ENCODE measurements at places on chromosomes 5 and 9.

DNA sequence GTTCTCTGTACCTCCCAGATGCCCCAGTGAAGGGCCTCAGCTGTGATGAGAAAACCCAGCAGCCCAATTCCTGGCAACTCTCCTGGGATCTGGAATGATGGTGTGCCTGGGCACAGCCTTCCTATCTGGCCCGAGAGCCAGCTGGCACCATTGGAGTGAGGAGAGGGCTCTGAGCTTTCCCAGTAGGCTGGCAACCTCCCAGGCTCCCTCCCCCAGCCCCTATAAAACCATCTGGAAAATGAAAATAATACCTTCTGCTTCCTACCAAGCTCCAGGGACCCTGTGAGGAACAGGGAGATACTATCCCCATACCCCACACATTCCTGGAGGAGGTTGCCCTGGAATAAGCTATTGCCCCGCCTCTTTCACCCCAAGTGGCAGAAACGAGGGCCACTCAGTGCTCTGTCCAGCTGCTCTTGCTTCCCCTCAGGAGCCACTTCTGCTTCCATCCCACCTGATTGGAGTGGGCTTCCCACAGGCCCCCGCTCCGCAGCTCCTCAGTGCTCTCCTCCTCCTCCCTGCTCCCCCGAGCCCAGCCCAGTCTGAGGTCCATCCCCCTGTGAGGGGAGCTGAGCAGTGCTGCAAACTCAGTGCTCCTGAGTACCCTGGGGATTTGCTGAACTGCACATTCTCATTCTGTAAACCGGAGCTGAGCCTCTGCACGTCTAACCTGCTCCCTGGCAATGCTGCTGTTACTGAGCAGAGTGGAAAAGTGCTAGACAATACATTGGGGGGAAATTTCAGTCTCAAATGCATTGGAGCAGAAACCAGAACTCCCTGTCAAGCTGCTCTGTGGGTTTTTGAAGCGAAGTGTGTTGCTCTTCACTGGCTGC, 74.7 kb downstream of the THBS4 start:
- no peak for DNase-seq

GRCh38 chr9:100595391-100596199, 17.7 kb downstream of the CAVIN4 start:
- DNase-seq = no peak

GRCh38 chr5:6350277-6351090, 27.9 kb downstream of the MED10 start:
- DNase-seq = no peak

DNA sequence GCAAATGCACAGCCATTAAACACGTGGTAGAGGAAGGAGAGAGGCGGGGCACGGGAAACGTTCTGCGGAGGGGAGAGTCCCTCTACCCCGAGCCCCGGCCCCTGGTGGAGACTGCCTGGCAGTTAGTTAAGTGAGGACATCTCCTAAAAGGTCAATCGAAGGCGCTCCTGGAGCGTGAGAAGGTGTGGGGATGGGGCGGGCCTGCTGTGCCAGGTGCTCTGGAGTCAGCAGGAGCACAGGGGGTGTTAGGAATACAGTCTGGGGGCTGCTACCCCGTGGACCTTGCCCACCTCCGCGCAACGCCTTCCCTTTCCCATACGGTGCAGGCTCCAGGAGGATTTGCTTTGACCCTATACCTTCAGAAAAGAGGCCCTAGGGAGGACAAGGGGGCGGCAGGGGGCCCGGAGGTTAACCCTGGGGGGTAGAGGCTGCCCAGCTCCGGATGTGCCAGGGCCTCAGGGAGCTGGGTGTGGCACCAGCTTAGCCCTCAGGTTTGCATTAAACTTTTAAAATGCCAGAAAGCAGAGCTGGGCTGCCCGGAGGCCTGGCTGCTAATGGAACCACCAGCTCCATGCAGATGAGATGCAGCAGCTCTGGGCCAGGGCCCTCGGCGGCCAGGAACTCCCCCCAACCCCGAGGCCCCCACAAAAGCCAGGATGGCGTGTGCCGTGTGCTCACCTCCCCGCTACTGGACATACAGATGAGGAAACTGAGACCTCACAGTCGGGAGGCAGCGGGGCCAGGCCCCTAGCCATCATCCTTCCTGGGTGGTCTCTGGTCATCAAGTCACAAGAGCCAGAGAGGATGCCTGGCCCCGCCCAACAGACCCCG, 39.2 kb downstream of the NACC2 start:
- no peak for DNase-seq

DNA sequence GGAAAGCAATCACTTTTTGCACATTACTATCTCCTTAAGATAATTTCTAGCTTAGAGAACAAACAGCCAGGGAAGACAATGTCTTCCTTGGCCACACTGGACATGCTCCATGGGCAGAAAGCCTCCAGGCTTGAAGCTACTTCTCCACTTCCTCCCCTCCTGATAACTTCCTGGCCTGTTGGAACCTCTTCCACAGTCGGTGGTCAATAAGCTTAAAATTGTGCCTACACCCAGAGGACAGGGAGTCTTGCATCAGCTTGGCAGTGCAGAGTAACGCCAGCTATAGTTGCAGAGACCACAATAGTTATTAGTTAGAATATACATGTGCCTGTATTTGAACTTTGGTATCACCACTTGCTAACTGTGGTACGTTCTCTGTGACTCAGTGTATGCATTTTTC, 58.1 kb upstream of the ABCA1 start:
- DNase-seq = no peak

DNA sequence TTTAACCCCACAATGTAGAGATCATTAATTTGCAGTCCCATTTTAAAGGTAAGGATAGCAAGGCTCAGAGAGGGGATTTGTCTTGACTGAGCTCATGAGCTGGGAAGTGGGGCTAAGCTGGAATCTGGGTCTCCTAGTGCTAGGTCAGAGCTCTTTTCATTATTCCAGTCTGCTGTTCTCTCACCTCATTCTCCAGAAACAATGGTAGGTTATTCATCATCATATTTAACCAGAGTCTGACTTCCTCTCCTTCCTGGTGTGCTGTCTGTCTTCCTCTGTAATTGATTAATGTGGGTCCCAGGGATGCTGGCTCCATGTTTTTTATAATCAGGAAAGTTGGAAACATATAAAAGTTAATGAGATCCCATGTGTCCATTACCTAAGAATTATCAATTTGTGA, 20.6 kb downstream of the C9orf43 start:
- DNase-seq = no peak

DNA sequence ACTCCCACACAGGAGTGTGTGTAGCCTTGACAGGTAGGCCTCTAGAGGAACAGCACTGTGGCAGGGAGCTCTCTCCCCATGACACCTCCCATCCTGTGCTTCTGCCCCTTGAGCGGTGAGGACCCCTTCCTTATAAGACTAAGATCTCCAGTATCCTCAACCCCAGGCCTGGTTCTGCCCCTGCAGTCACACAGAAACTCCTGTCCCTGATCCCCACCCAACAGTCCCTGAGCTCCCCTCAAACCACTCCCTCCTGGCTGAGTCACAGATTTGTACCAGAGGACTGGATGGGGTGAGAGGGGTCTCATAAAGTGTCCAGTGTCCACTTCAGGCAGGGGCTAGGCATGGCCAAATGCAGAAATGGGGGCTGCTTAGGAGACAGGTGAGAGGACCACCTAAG, 47.8 kb upstream of the CDKN2AIPNL start:
- no peak for DNase-seq

DNA sequence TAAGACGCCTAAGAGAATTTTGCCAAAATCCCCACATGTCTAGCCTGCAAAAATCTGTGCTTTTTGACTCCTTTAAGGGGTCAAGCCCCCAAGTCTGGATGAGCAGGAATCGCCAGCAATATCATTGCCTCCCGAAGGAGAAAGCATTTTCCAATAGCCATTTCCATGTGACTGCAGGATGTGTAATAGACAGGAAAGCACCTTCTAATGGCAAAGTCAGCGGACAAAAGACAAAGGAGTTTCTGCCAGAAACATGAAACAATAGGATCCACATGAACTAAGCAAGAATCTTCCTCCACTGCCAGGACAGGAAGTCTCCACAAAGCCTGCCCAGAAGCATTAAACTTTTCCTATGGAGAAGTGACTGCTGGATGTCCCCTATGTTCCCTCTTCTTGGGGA, 177.1 kb upstream of the PCSK5 start:
- no peak for DNase-seq

DNA sequence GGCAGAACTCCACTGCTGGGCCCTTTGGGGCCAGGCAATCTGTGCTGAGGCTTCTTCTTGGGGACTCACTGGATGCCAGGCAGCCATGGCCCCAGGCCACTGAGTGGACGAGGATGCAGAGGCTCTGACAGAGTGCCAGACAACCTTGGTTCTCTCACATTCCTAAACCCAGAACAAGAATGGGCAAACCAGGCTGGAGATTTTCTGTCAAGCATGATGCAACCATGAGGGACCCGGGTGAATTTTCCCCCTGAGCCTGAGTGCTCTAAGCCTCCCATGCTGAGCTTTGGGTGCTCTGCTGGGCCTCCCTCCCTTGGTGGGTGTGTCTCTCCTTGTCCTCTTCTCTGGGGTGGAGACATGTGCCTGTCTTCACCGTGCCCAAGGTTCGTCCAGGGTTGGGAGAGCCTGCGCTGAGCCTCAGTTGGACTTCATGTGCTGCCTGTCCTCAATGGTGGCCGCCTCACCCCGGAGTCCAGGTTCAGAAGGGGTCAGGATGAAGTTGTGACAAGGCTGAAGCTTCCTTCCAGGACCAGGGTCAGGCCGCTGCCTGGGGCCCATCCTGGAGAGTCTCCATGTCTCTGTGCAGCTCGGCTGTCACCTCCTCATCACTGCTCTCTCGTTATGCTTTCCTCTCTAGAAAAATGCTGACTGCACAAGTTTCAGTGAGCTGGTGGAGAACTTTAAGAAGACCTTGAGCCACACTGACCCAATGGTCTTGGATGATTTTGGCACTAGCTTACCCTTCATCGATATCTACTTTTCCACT, 24.1 kb downstream of the PITX1 start:
- no peak for DNase-seq

DNA sequence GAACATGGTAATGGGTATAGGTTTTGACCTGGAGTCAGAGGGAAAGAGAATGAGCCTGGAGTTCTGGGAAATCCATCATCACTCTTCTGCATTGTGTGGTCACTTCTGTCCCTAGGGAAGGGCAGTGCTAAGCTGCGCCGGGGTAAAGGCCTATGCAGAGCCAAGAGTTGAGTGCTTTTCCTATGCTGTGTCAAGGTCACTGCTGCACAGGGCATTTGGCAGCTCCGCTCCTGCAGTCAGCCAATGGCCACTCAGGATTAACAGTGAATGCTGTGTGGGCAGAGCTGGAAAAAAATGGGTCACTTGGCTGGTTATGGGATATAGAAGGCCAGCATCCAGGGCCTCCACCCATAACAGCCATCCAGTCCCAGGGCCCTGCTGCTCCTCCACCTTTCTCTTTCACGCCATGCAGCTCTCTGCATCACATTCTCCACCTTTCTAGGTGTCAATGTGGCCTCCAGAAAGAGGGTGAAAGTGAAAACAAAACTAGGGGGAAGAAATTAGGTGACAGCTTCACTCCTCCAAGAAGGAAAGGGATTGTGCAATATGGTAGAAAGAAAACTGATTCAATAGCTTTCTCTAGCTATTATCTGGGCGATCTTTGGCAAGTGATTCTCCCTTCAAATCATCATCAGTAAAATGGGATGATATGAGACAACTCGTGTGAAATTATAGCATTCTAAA, 279.3 kb upstream of the ANKRD55 start:
- no peak for DNase-seq

GRCh38 chr5:157744051-157745011, 819 bp downstream of the LSM11 start:
- no peak for DNase-seq

GRCh38 chr9:95580812-95581761, 64.3 kb upstream of the PTCH1 start:
- DNase-seq = no peak

DNA sequence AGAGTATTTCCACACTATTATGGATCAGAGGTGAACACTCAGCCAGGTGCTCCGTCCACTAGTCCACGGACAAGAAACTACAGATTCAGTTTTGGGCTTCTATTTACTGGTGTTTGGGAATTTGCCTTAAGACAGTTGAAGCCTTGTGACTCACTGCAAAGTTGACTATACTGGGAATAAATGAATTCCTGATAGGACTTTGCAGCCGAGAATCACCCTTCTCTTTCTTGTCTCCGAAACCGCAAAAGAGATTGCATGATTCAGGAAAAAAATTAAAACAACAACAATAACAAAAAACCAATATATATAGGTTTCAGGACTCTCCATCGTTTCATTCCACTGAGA, 716 bp downstream of the TMEM171 start:
- DNase-seq = no peak

- DNase-seq = no peak
Observed at GRCh38 chr9:81468084-81468595, 221.2 kb downstream of the TLE1 start.

DNA sequence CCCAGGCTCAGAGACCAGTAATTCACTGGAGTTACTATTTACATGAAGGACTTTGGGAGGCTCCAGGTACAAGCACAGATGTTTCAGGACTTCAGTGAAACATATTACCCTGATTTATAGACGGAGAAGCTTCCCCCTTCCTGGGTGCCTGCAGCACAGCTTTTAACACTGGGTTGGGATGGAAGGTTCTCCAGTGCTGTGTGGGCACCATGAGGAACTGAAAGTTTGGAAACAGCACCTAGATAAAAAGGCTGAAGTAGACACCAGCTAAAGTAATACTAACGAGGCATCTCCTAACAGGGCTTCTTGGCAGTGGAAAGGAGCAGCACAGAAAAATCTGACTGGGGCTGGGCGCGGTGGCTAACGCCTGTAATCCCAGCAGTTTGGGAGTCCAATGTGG, 70.7 kb downstream of the GCNT1 start:
- no peak for DNase-seq

GRCh38 chr5:180874804-180875582, 13.9 kb upstream of the ZFP62 start:
- DNase-seq = no peak

DNA sequence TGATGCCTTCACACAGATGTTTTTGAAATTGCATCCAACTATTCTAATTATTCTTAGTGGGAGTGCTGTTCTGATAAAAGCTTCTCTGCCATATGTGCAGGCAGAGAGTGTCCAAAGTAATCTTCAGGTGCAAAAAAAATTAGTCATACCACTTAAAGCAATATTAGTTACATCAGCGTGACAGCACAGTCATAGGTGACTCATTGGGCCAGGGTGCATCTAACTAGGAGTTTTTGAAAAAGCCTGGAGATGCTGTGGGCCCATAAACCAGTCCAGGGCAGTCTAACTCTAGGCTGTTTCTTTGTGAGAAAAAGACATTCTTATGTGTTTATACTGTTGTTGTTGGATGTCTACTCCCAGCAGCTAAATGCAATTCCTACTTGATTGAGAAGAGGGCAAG, 33.0 kb upstream of the C6 start:
- DNase-seq = no peak

- no peak for DNase-seq
Observed at GRCh38 chr5:148312153-148312552, at the start of gene SPINK7. TSS of gene SPINK7 (plus strand) at chr5:148312423. CDS start at chr5:148312484, 61 bp downstream.

DNA sequence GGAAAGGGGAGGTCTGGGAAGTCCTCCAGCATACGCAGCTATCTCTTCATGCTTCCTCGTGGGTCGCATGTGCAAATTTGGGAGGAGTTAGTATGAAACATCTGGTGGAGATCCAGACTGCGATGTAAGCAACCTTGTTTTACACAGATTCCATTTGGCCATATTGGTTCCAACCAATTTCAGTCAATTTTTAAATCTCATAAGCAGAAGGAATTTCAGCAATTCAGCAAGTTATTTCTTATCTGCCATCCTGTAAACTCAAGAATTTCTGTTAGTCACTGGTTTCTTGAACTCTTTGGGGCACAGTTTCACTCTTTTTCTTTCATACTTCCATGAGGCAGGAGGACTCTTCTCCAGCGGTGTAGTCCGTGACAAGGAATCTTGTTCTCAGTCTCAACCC, 130.4 kb upstream of the CLINT1 start:
- DNase-seq = no peak

- no peak for DNase-seq
Observed at GRCh38 chr5:143213851-143214363, 189.6 kb downstream of the NR3C1 start.

Measured in stimulated activated CD8-positive, alpha-beta memory T cell treated with anti-CD3 and anti-CD28 coated beads, Interleukin-2, amount 100 ng/mL, for 1 hour (primary cell).